ENCODE measurements at places on chromosomes 7 and 10.

GRCh38 chr10:30398788-30399187, 35.2 kb upstream of the MAP3K8 start:
- H3K4me1 ChIP-seq = no peaks in the 10 kb centered on the region
- no peak for DNase-seq
- no peak overlapping the region for H3K27ac ChIP-seq
- no peaks in the 10 kb centered on the region for H3K36me3 ChIP-seq

DNA sequence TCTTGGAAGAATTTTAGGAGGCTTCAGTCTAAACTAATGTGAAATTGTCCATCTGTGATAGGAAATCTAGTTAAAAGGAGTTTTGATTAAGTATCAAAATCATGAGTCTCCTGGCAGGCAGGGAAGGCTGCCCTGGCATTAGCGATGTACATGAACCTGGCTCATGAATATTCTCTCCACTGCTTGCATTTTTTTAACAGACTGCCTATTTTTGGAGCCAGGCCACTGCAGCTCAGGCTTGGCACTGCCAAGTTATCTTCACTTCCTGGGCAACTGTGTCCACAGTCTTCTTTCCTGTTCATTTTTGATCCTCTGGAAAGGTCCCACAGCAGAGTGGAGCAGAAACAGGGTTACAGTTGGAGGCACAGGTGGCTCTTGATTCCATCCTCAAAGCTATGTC, 7.0 kb downstream of the GPR26 start:
- H3K4me3 ChIP-seq = no peak overlapping the region
- H3K4me1 ChIP-seq = peaks cover 17% of the 10 kb centered on the region
- no peak for DNase-seq
- H3K27me3 ChIP-seq = no peaks in the 10 kb centered on the region
- H3K27ac ChIP-seq = no peak overlapping the region

GRCh38 chr10:11986593-11987216, 55.9 kb downstream of the UPF2 start:
- H3K4me3 ChIP-seq = no peak overlapping the region
- no peak overlapping the region for H3K27ac ChIP-seq
- peaks cover 8% of the 10 kb centered on the region for H3K36me3 ChIP-seq

- peaks cover 9% of the 10 kb centered on the region for H3K4me1 ChIP-seq
- no peaks in the 10 kb centered on the region for H3K36me3 ChIP-seq
- H3K4me3 ChIP-seq = no peak overlapping the region
- no peaks in the 10 kb centered on the region for H3K27me3 ChIP-seq
These were observed 11.2 kb upstream of the GSTK1 start for GRCh38 chr7:143252006-143252405.

- no peak overlapping the region for H3K4me3 ChIP-seq
- H3K4me1 ChIP-seq = no peaks in the 10 kb centered on the region
- no peak overlapping the region for H3K27ac ChIP-seq
- no peaks in the 10 kb centered on the region for H3K27me3 ChIP-seq
These were observed 179.9 kb downstream of the DIP2C start for GRCh38 chr10:509361-510102.

DNA sequence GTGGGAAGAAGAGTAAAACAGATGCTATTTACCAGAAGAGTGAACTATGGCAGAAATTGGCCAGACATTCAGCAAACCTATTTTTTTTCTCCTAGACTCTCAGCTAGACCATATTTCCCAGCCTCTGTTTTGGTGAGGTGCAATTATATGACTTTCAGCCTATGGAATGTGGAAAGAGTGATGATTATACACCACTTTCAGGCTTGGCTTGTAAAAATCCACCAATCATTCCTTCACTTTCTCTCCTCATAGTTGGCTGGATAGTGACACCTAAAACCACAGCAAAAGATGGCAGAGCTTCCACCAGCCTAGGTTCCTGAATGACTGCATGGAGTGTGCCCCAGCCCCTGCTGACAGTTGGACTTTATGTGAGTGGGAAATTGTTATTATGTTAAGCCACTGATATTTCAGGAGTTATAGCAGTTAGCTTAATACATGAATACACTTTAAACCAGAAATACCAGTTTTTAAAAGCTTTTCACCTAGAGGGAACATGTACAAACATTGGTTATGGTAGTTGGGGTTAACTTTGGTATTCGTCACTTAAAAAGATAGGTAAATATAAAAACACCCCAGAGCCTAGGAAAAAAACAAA, 19.1 kb upstream of the TNKS2 start:
- no peaks in the 10 kb centered on the region for H3K36me3 ChIP-seq
- H3K27me3 ChIP-seq = no peaks in the 10 kb centered on the region
- H3K4me1 ChIP-seq = no peaks in the 10 kb centered on the region
- no peak overlapping the region for H3K4me3 ChIP-seq
- H3K27ac ChIP-seq = no peak overlapping the region

DNA sequence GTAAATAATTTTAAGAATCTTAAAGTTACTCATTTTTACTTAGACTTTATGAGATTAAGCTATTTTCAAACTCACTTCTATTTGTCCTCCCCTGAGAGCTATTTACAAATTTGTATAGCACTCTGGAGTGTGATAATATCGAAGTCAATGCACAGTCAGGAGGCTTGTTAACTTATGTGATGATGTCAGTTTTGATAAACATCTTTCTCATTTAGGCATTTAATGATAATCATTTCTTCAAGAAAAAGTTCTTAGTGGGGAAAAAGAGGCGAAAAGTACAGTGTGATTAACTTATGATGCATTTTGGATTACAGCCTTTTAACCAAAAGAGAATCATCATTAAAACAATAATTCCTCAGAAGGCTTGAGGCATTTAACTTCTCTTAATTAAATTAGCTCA, 468.6 kb downstream of the AUTS2 start:
- H3K27me3 ChIP-seq = no peaks in the 10 kb centered on the region
- DNase-seq = no peak
- no peaks in the 10 kb centered on the region for H3K36me3 ChIP-seq
- H3K4me3 ChIP-seq = no peak overlapping the region
- H3K27ac ChIP-seq = no peak overlapping the region

DNA sequence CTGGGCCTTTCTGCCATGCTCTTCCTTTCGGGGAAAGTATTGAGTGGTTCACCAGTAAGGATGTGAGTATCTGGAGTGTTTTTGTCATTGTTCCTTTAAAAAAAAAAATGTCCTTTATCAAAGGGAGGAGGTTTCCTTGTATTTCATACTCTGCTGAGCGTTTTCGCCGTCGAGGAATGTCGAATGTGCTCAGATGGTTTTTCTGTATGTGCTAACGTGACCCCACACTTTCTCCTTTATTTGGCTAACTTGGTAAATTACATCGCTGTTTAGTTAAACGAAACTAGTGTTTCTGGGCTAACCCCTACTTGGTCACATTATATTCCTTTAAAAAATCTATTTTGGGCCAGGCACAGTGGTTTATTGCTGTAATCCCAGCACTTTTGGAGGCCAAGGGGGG, 45.9 kb downstream of the INPP5A start:
- H3K27me3 ChIP-seq = no peaks in the 10 kb centered on the region
- no peaks in the 10 kb centered on the region for H3K4me1 ChIP-seq
- no peak for DNase-seq
- H3K36me3 ChIP-seq = no peaks in the 10 kb centered on the region
- no peak overlapping the region for H3K27ac ChIP-seq
- no peak overlapping the region for H3K4me3 ChIP-seq
